ENCODE measurements at places on chromosomes 1 and 21. TPM values are rescaled to one million over a fixed set of nuclear protein-coding genes. Genes with fewer than 3 reads are reported as not detected.

The PADI1 gene
- 0.27 TPM for total RNA-seq

The ADORA1 gene
- total RNA-seq, result 0.39 TPM

The SPRR2B gene
- total RNA-seq, result not detected

The DCST1 gene
- total RNA-seq, result 0.21 TPM

The LCE1F gene
- not detected for total RNA-seq

The GCSAML gene
- total RNA-seq, result 0.18 TPM

The CLCA4 gene
- total RNA-seq, result 1,175 TPM

The FMO2 gene
- total RNA-seq, result 1.4 TPM

The MPL gene
- 0.56 TPM for total RNA-seq

The LRRC71 gene
- total RNA-seq, result not detected

The SPRR3 gene
- total RNA-seq, result not detected

The EPHA10 gene
- 49.2 TPM for total RNA-seq

The S100A7A gene
- total RNA-seq, result not detected

The RHBDL2 gene
- total RNA-seq, result 43.3 TPM

The LIPI gene
- not detected for total RNA-seq

The CD84 gene
- 6.2 TPM for total RNA-seq

The FCAMR gene
- 1.0 TPM for total RNA-seq

The TRAF3IP3 gene
- 2.3 TPM for total RNA-seq

The CD34 gene
- 8.3 TPM for total RNA-seq

The RSPO1 gene
- 0.52 TPM for total RNA-seq

The OVAAL gene
- total RNA-seq, result not detected

The PRAMEF2 gene
- not detected for total RNA-seq

The DISP3 gene
- 0.31 TPM for total RNA-seq

The KRTAP7-1 gene
- not detected for total RNA-seq

The C1orf94 gene
- total RNA-seq, result 0.11 TPM

The PLEKHO1 gene
- 43.0 TPM for total RNA-seq

The FYB2 gene
- 6.0 TPM for total RNA-seq

The BTBD19 gene
- 2.9 TPM for total RNA-seq

The CELA2A gene
- not detected for total RNA-seq

The TRIM46 gene
- 0.52 TPM for total RNA-seq

The CYP4Z1 gene
- not detected for total RNA-seq

The KRTAP20-4 gene
- not detected for total RNA-seq

The SUSD4 gene
- 0.28 TPM for total RNA-seq

The AMY1B gene
- not detected for total RNA-seq

The CYP4X1 gene
- 2.2 TPM for total RNA-seq

The IL23R gene
- 2.0 TPM for total RNA-seq

The MRAP gene
- not detected for total RNA-seq

The OR2L8 gene
- not detected for total RNA-seq

The KRTAP19-7 gene
- total RNA-seq, result not detected

The OR2T33 gene
- total RNA-seq, result not detected

The ZNF593OS gene
- total RNA-seq, result not detected

The ATP8B2 gene
- 4.5 TPM for total RNA-seq

The OR6K3 gene
- total RNA-seq, result not detected

The MAN1C1 gene
- total RNA-seq, result 6.0 TPM

The CRP gene
- not detected for total RNA-seq

The DUSP10 gene
- 3.3 TPM for total RNA-seq

The NFASC gene
- 8.2 TPM for total RNA-seq

The IPP gene
- total RNA-seq, result 18.8 TPM

All from left colon (tissue), 2 donors.